ENCODE measurements at places on chromosomes 7 and 10.

DNA sequence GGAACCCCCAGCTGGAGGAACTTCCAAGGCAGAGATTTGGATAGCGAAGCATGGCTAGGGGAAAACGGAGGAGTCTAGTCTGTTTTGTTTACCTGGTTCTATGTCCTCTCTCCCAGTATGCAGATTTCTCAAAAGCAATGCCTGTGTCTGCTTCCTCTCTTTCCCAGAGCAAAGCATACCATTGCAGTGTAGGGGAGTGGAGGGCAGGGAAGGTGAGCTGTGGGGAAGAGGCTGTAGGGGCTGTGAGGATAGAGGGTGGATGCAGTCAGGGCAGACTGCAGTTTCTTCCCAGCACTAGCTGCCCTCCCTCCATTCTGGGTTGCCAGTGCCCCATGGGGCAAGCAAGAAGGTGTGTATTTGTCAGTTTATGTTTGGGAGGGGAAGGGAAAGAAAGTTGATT, 16.9 kb upstream of the TSPAN14 start:
- H3K4me1 ChIP-seq = no peaks in the 10 kb centered on the region
- no peak for DNase-seq
- no peaks in the 10 kb centered on the region for H3K27me3 ChIP-seq
- H3K4me3 ChIP-seq = no peak overlapping the region

DNA sequence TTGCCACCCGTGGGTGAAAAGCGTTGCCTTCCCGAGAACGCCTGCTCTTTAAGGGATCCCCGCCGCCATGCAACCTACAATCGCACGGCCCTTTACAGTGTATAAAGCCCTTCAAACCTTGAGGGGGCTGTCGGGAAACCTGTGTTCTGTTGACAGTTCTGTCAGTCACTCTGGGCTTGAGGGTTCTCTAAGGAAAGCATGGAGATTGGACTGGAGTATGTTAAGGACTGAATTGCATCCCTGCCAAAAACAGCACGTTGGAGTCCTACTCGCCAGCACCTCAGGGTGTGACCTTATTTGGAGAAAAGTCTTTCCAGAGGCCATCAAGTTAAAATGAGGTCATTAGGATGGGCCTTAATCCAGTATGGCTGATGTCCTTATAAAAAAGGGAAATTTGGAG, 70.6 kb downstream of the PFKFB3 start:
- no peaks in the 10 kb centered on the region for H3K27me3 ChIP-seq
- no peaks in the 10 kb centered on the region for H3K4me1 ChIP-seq

GRCh38 chr7:45690762-45691150, 116.6 kb downstream of the ADCY1 start:
- no peak overlapping the region for H3K27ac ChIP-seq
- H3K27me3 ChIP-seq = no peaks in the 10 kb centered on the region
- no peaks in the 10 kb centered on the region for H3K4me1 ChIP-seq
- H3K36me3 ChIP-seq = no peaks in the 10 kb centered on the region
- no peak for DNase-seq

DNA sequence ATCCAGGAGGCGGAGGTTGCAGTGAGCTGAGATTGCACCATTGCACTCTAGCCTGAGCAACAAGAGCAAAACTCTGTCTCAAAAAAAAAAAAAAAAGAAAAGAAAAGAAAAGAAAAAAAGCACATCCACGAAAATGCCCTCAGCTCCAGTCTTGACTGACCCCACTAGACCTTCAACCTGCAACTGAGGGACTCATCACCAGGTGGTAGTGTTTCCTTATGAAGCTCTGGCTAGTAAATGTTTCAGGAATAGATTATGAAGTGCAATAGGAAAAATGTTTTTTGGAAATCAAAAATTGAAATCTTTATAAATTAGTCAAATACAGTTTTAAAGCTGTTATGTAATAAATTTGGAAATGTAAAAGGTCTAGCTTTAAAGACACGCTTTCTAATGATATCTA, 22.4 kb downstream of the TLL2 start:
- DNase-seq = no peak
- no peak overlapping the region for H3K27ac ChIP-seq
- H3K4me3 ChIP-seq = no peak overlapping the region
- no peaks in the 10 kb centered on the region for H3K4me1 ChIP-seq

DNA sequence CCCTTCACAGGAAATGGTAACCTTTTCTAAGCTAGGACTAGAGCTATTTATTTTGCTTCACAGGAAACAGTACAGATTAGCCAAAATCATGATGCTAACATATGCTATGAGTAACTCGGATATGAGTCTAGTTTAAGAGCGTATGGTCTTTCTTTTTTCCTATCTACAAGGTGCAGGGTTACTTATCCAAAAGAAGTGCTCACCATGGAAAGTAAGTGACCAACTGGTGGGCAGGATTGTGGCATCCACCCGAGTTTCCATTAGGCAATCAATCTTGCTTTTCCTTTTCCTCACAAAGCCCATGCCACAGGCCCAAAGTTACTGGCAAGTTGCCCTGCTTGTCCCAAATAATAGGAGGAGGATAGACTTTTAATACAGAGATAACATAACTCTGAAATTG, 765.1 kb upstream of the POM121L12 start:
- no peak overlapping the region for H3K4me3 ChIP-seq
- no peaks in the 10 kb centered on the region for H3K36me3 ChIP-seq
- no peaks in the 10 kb centered on the region for H3K4me1 ChIP-seq
- no peaks in the 10 kb centered on the region for H3K27me3 ChIP-seq
- no peak overlapping the region for H3K27ac ChIP-seq

DNA sequence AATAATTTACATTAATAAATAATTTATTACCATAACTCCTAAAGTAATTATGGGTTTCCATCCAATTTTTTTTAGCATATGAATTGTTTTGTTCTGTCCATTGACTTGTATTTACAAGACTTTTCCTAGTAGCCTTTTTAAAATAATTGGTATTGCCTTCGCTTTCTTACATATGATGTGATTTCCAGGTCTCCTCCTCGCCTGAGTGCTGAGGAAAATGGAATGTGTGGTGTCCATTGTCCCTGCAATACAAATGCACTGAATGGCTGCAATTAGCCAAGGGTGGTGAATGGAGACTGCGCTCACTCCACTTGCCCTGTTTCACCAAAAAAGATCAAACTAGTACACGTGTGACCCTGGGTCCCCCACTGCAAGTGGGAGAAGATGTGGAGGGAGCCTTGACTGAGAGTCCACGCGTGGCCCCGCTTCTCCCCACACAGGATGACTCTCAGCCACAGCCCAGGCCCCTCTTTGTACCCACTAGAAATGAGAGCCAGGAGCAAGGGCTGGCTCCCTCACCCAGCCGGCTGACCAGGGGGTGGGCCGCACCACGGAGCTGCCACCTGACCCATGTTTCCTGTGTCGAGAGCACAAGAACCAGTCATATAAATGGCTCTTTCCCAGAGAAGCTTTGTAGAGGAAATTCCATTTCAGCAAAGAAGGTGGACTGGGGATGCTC, 52.6 kb downstream of the FAM53B start:
- H3K36me3 ChIP-seq = no peaks in the 10 kb centered on the region
- no peaks in the 10 kb centered on the region for H3K4me1 ChIP-seq
- no peak overlapping the region for H3K4me3 ChIP-seq
- H3K27ac ChIP-seq = no peak overlapping the region
- no peak for DNase-seq
- no peaks in the 10 kb centered on the region for H3K27me3 ChIP-seq

DNA sequence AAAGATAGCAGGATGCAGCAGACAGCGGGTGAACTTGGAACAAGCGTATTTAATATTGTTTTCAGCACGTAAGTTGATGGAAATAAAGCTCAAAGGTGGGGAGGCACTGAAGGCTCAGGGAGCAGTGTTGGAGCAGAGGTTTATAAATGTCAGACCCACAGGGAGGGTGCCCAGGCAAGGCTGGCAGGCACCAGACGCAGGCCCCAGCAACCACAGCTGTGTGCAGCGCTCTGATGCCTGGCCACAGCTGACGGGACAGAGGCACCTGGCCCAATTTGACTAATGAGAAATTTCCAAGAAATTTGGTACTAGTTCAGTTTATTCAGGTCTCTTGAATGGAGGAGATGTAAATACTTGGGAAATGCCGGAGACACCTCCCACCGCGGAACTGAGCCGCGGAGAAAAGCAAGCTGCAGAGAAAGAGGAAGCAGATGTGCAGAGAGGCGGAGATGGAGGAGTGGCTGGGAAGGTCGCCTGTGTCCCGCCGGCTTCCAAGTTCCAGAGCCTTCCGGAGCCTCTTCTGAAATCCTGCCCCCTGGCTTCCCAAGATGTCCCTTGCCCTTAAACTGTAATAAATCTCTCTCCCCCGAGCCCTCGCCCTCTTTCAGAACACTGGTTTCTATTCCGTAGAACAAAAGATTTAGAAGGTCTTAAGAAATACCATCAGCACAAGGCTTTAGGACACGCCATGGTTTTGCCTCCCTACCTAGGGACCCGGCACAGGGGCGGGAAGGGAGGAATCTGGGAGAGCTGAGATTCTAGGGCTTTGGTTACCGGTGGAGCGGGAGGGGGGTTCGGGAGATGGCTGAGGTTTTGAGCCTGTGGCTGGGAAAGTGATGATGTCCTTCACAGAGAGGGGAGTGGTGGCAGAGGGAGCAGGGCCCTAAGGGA, 38.4 kb upstream of the PLXNA4 start:
- no peaks in the 10 kb centered on the region for H3K36me3 ChIP-seq
- no peaks in the 10 kb centered on the region for H3K27me3 ChIP-seq
- DNase-seq = no peak
- peaks cover 4% of the 10 kb centered on the region for H3K4me1 ChIP-seq
- H3K4me3 ChIP-seq = no peak overlapping the region

- H3K4me1 ChIP-seq = no peaks in the 10 kb centered on the region
- no peak overlapping the region for H3K27ac ChIP-seq
- H3K36me3 ChIP-seq = no peaks in the 10 kb centered on the region
- no peak overlapping the region for H3K4me3 ChIP-seq
These were observed 96.4 kb downstream of the CARD11 start for GRCh38 chr7:2947058-2947780.

- no peaks in the 10 kb centered on the region for H3K27me3 ChIP-seq
- no peak for DNase-seq
- H3K4me3 ChIP-seq = peak overlapping the region; percentile 77
- H3K4me1 ChIP-seq = no peaks in the 10 kb centered on the region
These were observed 1.5 kb downstream of the ITGB8 start for GRCh38 chr7:20331910-20332813.

- H3K27ac ChIP-seq = no peak overlapping the region
- H3K4me3 ChIP-seq = no peak overlapping the region
- H3K4me1 ChIP-seq = peaks cover 26% of the 10 kb centered on the region
- no peak for DNase-seq
- no peaks in the 10 kb centered on the region for H3K27me3 ChIP-seq
These were observed 11.5 kb downstream of the SHH start for GRCh38 chr7:155800741-155801267.

DNA sequence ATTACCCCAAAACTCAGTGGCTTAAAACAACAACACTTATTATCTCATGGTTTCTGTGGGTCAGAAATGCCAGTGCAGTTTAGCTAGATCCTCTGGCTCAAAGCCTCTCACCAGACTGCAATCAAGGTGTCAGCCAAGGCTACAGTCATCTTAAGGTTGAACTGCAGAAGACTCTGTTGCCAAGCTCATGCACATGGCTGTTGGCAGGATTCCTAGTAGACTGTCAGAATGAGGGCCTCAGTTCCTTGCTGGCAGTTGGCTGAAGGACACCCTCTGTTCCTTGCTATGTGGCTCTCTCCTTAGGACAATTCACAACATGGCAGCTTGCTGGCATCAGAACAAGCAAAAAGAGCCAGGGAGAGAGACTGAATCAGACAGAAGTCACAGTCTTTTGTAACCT, 34.7 kb downstream of the TOMM7 start:
- H3K4me3 ChIP-seq = no peak overlapping the region
- DNase-seq = no peak
- H3K27ac ChIP-seq = no peak overlapping the region
- no peaks in the 10 kb centered on the region for H3K4me1 ChIP-seq

DNA sequence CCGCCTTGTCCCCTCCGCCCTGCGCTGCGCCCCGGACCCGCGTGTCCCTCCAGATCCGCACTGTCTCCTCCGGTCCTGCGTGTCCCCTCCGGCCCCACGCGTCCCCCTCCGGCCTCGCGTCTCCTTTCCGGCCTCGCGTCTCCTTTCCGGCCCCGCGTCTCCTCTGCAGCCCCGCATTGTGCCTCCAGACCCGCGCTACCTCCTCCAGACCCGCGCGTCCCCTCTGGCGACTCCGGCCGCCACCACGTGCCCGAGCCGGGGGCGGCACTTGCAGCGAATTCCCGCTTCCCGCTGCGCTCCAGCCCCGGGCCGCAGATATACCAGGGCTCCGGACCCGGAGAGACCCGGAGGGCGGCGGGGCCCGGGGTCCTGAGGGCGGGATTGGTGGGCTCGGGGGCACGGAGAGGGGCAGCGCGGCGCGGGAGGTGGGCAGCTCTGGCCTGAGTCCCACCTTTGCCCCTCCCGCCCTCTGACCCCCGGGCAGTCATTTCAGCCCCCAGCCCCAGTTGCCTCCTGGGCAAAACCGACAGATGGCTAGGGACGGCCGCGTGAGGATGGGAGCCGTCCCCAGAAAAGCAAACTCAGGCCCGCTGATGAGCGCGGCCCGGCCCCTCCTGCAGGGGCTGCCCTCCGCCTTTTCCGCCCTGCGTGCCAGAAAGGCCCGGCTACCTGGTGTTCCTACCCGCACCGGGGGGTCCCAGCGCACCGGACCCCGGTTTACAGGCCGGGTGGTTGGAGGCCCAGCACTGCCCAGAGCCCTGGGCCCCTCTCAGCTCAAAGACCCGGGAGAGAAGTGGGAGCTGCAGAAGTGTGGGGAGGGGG, 56.5 kb downstream of the RBM17 start:
- no peaks in the 10 kb centered on the region for H3K27me3 ChIP-seq
- H3K27ac ChIP-seq = peak overlapping the region; percentile 87
- no peaks in the 10 kb centered on the region for H3K36me3 ChIP-seq
- no peaks in the 10 kb centered on the region for H3K4me1 ChIP-seq
- DNase-seq = no peak

- no peaks in the 10 kb centered on the region for H3K27me3 ChIP-seq
- H3K4me1 ChIP-seq = no peaks in the 10 kb centered on the region
- H3K27ac ChIP-seq = no peak overlapping the region
- DNase-seq = no peak
These were observed 61.6 kb upstream of the SRPK2 start for GRCh38 chr7:105450177-105450861.

DNA sequence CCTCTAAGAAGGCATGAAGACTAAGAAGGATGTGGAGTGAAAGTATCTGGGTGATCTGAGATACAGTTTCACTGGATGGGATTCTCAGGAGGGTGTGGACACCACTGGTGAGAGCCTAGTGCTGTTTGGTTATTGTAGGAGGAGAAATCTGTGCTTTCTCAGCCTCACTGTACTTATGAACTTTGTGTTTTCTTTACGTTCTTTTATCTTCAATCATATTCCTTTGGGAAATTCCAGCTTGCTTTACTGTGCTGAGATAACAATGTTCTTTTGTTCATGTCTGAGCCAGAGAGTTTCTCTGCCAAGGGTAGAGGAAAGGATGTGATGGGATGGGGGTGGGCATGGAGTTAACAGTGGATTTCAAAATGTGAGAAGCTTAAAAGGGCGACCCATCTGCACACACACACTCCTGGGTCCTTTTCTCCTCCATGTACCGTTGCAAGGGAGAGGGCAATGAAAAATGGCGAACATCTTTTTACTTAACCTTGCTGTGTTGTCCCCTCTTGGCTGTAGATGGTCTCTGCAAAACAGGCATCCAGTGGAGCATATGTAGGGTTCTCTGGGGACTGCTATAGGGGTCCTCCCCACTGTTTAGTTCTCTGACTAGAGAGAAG, 25.0 kb upstream of the TAX1BP1 start:
- H3K36me3 ChIP-seq = no peaks in the 10 kb centered on the region
- H3K27me3 ChIP-seq = no peaks in the 10 kb centered on the region
- no peak overlapping the region for H3K4me3 ChIP-seq
- no peaks in the 10 kb centered on the region for H3K4me1 ChIP-seq
- H3K27ac ChIP-seq = no peak overlapping the region
- no peak for DNase-seq

GRCh38 chr7:85000735-85001350, 186.0 kb downstream of the SEMA3D start:
- no peak overlapping the region for H3K4me3 ChIP-seq
- DNase-seq = no peak
- no peaks in the 10 kb centered on the region for H3K36me3 ChIP-seq
- H3K4me1 ChIP-seq = no peaks in the 10 kb centered on the region

All from uterus (tissue), 4 donors.